Stimulated activated CD4-positive, alpha-beta T cell treated with anti-CD3 and anti-CD28 coated beads, Interleukin-4, amount 100 ng/mL, for 1 hour (primary cell): ENCODE measurements at places on chromosomes 5 and 9.

DNA sequence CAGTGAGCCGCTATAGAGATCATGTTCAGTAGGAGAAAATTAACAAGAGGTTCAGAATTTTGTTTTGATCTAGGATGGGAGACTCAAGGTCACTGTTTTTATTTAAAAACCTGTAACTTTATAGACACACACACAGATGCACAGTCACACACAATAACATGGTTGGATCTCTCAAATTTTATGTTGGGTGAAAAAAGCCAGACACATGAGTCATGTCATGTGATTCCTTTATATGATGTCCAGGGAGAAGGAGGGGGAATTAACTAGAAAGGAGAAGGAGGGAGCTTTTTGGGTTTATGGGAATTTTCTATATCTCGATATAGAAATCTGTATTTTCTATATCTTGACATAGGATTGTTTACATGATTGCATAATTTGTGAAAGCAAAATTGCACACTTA, 17.1 kb downstream of the C6 start:
- no peak for DNase-seq

- no peak for DNase-seq
Measured at GRCh38 chr9:26975728-26976707, 19.8 kb downstream of the IFT74 start.

- DNase-seq = no peak
Measured at GRCh38 chr5:151555760-151556576, 35.2 kb downstream of the FAT2 start.

DNA sequence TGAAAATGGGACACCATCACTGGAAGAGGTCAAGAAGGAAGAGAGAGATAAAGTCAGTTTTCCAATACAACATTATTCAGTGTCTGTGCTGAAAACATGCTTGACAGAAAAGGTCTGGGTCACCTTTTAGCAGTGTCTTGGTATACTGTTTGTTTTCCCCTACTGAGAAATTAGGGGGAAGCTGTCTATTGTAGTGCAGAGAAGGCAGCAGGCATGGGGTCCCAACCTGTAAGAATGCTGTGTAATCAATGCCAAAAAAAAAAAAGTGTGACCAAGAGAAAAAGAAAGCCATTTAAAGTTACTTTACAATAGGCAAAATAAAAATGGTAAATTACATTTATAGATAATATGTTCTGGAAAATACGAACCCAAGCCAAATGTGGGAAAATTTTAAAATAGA, 139.3 kb downstream of the RAB3C start:
- DNase-seq = no peak

DNA sequence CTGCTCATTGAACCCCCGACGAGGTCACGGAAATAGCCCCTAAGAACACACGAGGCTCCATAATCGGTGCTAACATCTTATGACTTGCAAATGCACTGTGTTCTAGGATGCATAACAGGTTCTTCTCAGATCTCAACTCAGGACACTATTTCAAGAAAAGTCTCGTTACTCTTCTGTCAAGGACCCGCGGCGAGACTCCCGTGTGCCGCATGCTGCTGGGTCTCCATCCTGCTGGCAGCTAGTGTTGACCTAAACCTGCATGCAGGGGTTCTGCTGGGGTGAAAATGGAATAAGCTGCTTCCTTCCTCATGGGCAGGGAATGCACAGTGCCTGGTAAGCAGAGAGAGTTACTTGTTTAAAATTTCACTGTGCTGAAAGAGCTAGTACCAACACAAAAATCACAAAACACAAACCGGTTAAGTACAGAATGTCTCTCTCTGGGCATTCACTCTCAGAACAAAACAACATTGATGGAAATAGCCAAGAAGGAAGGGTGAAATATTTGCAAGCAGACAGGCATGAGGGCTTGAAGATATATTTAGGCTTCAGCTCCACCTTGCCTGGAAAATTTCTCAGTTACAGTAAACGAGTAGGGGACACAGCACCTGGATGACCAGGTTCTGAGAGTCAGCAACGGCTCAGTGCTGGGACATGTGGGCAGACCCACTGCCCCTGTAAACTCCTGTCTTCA, 416.5 kb downstream of the GADD45G start:
- DNase-seq = no peak
